Activated CD8-positive, alpha-beta T cell treated with anti-CD3 and anti-CD28 coated beads for 36 hours (primary cell): ENCODE measurements at places on chromosomes 5 and 9. TPM values are rescaled to one million over a fixed set of nuclear protein-coding genes. Genes with fewer than 3 reads are reported as not detected.

SLC27A4 gene
- total RNA-seq, result 11.2 TPM

FBP1 gene
- 1.2 TPM for total RNA-seq

LCNL1 gene
- not detected for total RNA-seq

TSSK1B gene
- total RNA-seq, result not detected

PCDHGA2 gene
- not detected for total RNA-seq

OMD gene
- total RNA-seq, result not detected

PTPN3 gene
- total RNA-seq, result 0.58 TPM

NME5 gene
- not detected for total RNA-seq

SYK gene
- total RNA-seq, result 0.20 TPM

WNT8A gene
- not detected for total RNA-seq

IFNA2 gene
- not detected for total RNA-seq
